ENCODE measurements at places on chromosomes 7 and 10. TPM values are rescaled to one million over a fixed set of nuclear protein-coding genes. Genes with fewer than 3 reads are reported as not detected.

DNA sequence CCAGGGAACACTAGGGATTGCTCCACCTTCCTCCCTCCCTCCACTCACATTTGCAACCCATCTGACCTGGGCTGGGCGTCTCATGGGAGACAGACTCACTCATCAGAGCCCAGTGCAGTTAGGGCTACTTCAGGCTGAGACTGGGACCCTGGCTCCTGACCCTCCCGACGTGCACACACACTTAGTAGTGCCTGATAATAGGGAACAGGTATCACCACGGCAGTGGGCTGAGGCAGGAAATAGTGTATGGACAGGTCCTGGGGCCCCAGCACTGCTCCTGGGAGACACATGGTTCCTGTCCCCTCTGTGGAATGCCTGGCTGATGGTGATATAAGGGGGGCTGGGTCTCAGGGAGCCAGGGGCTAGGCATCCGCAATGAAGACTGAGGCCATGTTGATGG lies 14.3 kb downstream of the AQP1 start:
- no peak for DNase-seq

- DNase-seq, result peak; percentile 80
Observed at GRCh38 chr10:11611248-11612020, at the start of gene USP6NL. USP6NL (minus strand) TSS chr10:11611650; CDS start chr10:11597634, 14,016 bp downstream.

DNA sequence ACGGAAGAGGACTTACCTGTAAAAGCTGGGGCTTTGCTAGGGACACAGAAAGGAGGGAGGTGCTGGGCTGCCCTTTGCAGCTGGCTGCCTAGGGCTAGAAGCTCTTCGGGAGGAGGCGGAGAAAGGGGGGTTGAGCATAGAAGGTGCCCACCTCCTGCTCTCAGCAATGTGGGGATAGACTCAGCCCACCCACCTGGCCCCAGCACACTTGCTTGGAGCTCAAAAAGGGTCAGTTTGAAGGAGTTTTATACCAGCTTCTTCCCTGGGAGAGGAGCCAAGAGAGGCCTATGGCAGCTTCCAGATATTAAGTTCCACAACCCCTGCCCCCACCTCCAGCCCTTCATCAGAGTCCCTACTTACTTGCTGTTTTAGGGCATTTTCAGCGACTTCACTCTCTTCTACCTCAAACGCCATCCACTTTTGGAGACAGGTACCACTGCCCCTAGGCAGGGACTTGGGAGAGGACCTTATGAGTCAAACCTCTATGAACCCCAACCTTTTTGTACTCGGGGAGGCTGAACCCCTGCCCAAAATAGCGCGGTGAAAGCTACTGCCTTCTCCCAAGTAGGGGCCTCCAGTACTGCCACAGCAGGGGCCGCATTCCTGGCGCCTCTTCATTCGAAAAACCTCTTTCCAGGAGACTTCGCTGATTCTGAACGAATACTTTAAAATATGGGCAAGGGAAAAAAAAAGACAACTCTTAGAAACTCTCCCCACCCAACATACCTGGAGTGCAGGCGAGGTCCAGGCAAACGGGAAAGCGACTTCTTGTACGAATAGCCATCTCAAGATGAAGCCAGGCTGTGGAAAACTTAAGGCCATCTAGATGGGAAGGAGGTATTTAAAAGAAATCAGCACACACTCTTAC lies 1.2 kb upstream of the EVX1 start:
- no peak for DNase-seq

GRCh38 chr10:69571618-69572158 lies 1.5 kb downstream of the NEUROG3 start:
- no peak for DNase-seq

DNA sequence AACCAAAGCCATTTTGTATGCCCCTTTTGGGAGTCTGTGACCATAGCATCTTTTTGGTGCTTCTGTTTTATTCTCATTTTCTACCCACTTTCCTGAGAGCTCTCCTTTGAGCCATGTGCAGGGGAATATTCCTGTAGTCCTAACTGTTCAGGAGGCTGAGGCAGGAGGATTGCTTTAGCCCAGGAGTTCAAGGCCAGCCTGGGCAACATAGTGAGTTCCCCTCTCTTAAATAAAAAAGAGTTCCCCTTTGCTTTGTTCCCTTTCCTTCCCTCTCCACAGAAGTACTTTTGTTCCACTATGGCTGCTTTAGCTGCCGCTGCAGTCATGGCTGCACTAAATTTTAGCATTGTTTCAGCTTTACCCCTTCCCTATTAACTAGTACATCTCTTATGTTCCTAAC lies 85.9 kb downstream of the BTAF1 start:
- no peak for DNase-seq

DNA sequence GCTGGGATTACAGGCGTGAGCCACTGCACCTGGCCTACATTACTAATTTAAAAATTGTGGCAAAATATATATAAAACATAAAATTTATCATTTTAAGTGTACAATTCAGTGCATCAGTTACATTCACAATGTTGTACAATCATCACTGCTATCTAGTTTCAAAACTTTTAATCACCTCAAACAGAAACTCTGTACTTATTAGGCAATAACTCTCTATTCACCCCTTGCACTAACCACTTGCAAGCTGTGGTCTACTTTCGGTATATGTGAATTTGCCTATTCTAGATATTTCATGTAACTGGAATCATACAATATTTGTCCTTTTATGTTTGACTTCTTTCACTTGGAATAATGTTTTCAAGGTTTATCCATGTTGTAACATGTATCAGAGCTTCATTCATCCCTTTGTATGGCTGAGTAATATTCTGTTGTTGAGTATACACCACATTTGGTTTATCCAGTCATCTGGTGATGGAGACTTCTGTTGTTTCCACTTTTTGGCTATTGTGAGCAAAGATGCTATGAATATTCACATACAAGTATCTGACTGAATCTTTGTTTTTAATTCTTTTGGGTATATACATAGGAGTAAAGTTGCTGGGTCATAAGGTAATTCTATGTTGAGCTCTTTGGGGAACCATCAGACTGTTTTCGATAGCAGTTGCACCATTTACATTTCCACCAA lies 14.3 kb upstream of the ELOVL3 start:
- no peak for DNase-seq

- no peak for DNase-seq
Observed at GRCh38 chr7:2802101-2802500, 42.0 kb downstream of the GNA12 start.

- DNase-seq, result no peak
Observed at GRCh38 chr10:85026878-85027467, 698.6 kb downstream of the CCSER2 start.

- DNase-seq, result no peak
Observed at GRCh38 chr10:72298592-72299519, 25.1 kb downstream of the DDIT4 start.

GRCh38 chr10:20953120-20953519 lies 56.0 kb upstream of the NEBL start:
- no peak for DNase-seq

DNA sequence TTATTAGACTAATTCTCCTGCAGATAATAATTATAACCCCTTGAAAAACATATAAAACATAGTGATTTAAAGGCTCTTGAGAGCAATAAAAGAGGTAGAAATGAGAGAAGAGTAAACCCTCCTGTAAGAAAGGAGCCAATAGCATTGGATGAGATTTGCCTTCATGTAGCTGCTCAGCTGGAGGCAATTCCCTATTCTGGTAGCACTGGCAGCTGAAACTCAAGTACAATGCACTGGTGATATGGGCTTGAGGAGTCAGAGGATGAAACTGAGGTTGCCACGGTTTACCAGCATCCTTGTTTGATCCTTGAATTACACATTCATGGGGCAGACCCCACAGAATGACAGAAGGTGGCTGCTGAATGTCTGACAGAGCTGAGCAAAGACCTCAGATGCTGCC lies 76.4 kb downstream of the CTTNBP2 start:
- DNase-seq, result no peak

GPR22 gene
- 226 TPM for total RNA-seq

GRCh38 chr7:3995187-3995586 lies 686.9 kb upstream of the FOXK1 start:
- DNase-seq, result no peak

AGMO gene
- total RNA-seq, result not detected

AP4M1 gene
- total RNA-seq, result 27.1 TPM

CLEC5A gene
- not detected for total RNA-seq

PON3 gene
- total RNA-seq, result 0.47 TPM

SEMA4G gene
- 8.0 TPM for total RNA-seq

- DNase-seq, result no peak
Observed at GRCh38 chr7:124369310-124369709, 336.4 kb upstream of the TMEM229A start.

LIPA gene
- total RNA-seq, result 39.9 TPM

CALHM1 gene
- not detected for total RNA-seq

TCAF2 gene
- 0.78 TPM for total RNA-seq

- no peak for DNase-seq
Observed at GRCh38 chr7:92034116-92034515, 93.5 kb downstream of the AKAP9 start.

PTPRZ1 gene
- 250 TPM for total RNA-seq

DNA sequence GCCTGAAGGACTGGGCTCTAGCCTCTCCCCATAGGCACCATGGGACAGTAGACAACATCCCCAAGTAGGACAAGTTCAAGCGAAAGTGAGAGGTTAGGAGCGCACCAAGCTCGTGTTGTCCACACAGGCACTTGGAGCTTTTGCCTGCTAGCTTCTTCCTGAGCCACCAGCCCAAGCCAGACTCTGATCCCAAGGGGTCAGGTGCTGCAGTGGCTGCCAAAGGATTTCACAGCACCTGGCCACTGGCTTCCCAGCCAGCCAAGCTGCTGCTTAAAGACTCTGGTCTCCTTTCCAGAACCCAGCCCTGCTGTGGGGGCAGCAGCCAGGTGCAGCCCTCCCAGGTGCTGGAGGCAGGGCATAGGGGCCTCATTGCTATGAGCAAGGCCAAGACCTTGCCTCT lies 33.0 kb upstream of the UNC5B start:
- no peak for DNase-seq

DNA sequence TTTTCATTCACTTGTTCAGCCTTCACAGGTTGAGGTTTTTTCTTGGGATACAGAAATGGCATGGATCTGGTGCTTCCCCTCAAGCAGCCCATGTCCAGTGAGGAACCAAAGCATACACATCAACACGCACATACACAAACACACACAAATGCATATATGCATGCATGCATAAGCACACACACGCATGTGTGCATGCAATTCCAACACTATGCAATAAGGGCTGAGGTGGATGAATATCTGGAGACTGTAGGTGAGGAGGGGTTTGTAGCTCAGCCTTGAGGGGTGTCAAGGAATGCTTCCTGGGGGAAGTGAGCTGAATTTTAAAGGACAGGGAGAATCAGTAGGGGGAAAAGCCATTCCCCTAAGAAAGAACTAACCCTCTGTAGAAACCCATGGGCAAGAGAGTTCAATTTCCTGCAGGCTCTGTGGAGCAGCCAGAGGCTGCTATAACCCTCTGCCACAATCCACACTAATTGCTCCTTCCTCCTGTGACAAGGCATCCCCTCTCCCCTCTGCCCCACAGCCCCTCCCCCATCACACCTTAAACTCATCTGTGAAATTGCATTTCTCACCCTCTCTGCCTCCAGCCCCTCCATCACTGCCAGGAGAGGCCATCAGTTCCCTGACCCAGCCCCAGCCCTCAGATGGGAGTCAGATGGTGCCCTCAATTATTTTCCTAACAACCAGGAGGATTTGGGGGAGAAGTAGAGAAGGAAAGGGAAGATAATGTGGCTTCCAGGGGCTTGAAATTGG lies 316.4 kb downstream of the RPS24 start:
- DNase-seq, result no peak

DNA sequence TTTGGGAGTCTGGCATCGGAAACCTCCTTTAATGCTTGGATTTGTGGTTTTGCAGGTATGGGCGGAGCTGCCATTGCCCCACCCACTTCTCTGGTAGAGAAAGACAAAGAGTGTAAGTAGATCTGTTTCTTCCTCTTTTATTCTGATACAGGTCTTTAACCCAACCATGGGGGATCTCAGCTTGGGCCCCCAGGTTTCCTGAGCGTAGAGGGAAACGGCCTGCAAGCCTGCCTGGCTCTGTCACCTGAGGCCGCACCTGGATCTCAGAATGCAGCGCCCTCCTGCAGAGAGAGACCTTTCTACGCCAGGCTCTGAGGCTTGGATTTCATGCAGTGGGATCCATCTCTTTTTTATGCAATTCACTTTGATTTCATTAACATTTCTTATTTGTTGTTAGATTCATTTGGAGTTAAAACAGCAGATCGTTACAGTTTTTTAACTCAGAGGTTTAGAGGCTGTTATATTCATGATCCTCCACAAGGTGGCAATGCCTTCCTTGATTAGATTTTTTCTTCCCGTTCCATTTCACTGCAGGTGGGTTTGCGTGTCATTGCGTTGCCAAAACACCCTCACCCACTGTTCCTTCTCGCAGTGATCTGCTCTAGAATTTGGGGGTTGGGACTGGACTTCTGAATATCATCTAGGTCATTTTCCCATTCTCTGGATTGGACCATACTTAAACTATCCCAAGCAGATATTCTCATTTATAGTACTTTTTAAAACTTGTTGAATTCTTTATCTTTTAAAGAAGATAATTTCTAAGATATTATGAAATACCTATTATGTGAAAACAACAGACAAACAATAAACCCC lies 20.0 kb downstream of the RBM17 start:
- DNase-seq, result no peak

GRCh38 chr10:27319752-27320431 lies 79.3 kb upstream of the ACBD5 start:
- DNase-seq, result peak; percentile 6

DNA sequence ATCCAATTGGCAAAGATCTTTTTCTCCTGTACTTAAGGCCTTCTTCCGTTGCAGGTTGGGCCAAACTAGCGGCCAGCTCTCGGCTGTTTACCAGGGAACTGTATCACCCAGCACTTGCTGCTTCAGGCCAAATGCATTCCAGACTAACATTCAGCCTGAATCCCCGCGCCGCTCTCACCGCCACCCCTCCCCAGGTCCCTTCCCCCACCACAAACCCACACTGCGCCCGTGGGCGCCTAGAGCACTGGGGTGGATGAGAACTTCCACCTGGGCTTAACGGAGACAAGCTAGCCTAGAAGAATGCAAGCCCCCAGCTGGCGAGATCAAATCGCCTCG lies 676 bp downstream of the TCAF1 start:
- DNase-seq, result peak; percentile 46

ABCC2 gene
- 0.16 TPM for total RNA-seq

DNA sequence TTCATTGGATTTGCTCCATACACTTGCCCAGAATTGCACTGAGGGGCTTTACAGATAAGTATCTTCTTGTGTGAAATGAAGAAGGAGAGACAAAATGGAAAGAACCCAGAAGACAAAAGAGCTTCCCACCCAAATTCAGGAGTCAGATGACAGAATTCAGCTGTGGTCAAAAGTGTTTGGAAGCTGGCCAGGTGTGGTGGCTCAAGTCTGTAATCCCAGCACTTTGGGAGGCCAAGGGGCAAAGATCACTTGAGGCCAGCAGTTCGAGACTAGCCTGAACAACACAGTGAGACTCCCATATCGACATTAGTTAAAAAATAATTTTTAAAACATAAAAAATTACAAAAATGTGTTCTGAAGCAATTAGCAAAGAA lies 27.1 kb downstream of the DUSP5 start:
- DNase-seq, result no peak

- no peak for DNase-seq
Observed at GRCh38 chr7:124597509-124597908, 168.1 kb downstream of the GPR37 start.
